ENCODE measurements at places on chromosomes 3 and 15. TPM values are rescaled to one million over a fixed set of nuclear protein-coding genes. Genes with fewer than 3 reads are reported as not detected.

DNA sequence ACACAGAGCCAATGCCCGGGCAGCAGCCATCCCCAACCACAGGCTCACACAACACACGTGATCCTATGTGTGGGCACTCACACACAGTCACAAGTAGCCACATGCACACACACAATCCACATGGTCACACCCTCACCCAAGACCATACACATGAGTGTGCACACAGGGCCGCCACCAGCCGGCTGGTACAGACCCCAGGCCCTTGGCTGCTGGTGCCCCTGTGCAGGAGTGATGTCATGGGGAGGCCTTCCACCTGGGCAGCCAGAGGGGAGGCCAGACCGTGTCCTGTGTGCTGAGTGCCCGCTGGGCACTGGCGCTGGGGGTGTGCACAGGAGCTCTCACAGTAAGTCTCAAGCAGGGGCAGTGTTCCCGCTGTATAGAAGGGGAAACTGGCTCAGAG is 36.9 kb downstream of the DNAJB8 start:
- H3K27ac ChIP-seq = no peak overlapping the region
- H3K36me3 ChIP-seq = no peaks in the 10 kb centered on the region
- H3K4me1 ChIP-seq = peaks cover 37% of the 10 kb centered on the region
- H3K27me3 ChIP-seq = peaks cover 71% of the 10 kb centered on the region
- no peak overlapping the region for H3K4me3 ChIP-seq

- no peaks in the 10 kb centered on the region for H3K4me1 ChIP-seq
- H3K27me3 ChIP-seq = no peaks in the 10 kb centered on the region
- no peak overlapping the region for H3K27ac ChIP-seq
- no peak for DNase-seq
Observed at GRCh38 chr15:67329984-67330733, 75.6 kb downstream of the IQCH start.

GRCh38 chr15:78147566-78147965 is 1.6 kb upstream of the IDH3A start:
- no peak overlapping the region for H3K4me3 ChIP-seq
- H3K36me3 ChIP-seq = no peaks in the 10 kb centered on the region
- no peak overlapping the region for H3K27ac ChIP-seq
- no peaks in the 10 kb centered on the region for H3K27me3 ChIP-seq
- no peaks in the 10 kb centered on the region for H3K4me1 ChIP-seq
- no peak for DNase-seq

GRCh38 chr3:190973771-190974170 is 111.3 kb upstream of the GMNC start:
- DNase-seq = no peak
- H3K27ac ChIP-seq = no peak overlapping the region
- no peaks in the 10 kb centered on the region for H3K4me1 ChIP-seq
- no peaks in the 10 kb centered on the region for H3K27me3 ChIP-seq
- no peak overlapping the region for H3K4me3 ChIP-seq

GRCh38 chr15:57761562-57761961 is 55.0 kb downstream of the POLR2M start:
- DNase-seq = no peak
- no peak overlapping the region for H3K27ac ChIP-seq
- H3K4me3 ChIP-seq = no peak overlapping the region
- no peaks in the 10 kb centered on the region for H3K4me1 ChIP-seq
- H3K36me3 ChIP-seq = no peaks in the 10 kb centered on the region

AMT gene
- 46.5 TPM for total RNA-seq

DNA sequence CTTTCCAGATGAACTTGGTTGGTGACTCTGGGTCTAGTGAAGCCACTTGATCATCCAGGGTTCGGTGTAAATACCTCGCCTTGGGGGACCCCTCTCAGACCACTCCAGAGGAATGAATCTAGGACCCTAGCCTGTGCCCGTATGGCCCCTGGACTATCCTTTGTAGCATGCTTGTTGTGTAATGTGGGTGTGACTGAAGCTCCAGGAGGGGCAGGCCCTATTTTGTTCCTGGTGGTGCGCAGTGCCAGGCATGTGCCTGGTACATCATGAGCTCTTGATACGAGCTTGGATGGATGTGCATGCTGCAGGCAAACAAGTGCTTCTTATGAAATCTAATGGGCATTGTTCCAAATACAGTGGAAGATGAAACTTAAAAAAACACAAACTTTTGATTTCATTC is 82.8 kb downstream of the EBLN2 start:
- H3K36me3 ChIP-seq = no peaks in the 10 kb centered on the region
- H3K4me1 ChIP-seq = no peaks in the 10 kb centered on the region
- no peak overlapping the region for H3K27ac ChIP-seq
- no peak for DNase-seq

KBTBD12 gene
- 0.63 TPM for total RNA-seq

TMEM212 gene
- total RNA-seq = not detected

TP63 gene
- total RNA-seq = not detected

CHDH gene
- 10.3 TPM for total RNA-seq

- DNase-seq = no peak
- H3K36me3 ChIP-seq = no peaks in the 10 kb centered on the region
- no peaks in the 10 kb centered on the region for H3K27me3 ChIP-seq
- H3K4me1 ChIP-seq = no peaks in the 10 kb centered on the region
Observed at GRCh38 chr3:107555359-107555758, 32.6 kb downstream of the BBX start.

- H3K27ac ChIP-seq = no peak overlapping the region
- no peaks in the 10 kb centered on the region for H3K27me3 ChIP-seq
- DNase-seq = no peak
- H3K4me3 ChIP-seq = no peak overlapping the region
Observed at GRCh38 chr3:20323307-20323927, 137.4 kb upstream of the SGO1 start.

NR1I2 gene
- total RNA-seq = 0.28 TPM

DNA sequence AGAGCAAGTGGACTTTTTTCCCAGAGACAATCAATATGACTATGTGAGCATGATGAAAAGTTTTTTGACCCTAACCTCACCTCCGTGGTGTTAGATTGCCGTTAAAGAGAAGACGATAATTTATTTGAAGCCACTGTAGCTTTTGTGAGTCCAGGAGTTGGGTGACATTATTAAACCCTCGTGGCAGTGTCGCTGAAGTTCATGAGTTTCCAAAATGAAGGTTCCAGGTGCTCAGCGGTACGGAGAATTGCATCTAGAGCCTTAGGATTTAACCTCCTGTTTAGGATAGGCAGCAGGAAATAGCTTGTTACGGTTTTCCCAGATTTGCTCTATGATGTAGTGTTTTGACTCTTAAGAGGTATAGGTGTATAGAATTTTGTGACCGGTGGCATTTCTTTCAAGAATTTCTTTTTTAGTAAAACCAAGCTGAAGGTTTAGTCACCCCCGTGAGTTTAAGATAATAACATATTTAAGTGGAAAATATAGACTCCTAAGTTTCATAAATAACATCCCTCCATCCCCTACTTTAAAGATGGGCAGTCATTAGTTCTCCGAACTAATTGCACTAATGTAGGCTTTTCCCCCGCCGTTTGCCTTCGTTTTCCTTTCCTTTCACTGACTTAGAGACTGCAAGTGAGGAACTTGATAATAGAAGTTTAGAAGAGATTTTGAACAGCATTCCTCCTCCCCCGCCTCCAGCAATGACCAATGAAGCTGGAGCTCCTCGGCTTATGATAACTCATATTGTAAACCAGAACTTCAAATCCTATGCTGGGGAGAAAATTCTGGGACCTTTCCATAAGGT is 2.0 kb downstream of the SMC4 start:
- no peak overlapping the region for H3K27ac ChIP-seq
- no peaks in the 10 kb centered on the region for H3K4me1 ChIP-seq
- H3K27me3 ChIP-seq = no peaks in the 10 kb centered on the region

SEMA7A gene
- 15.0 TPM for total RNA-seq

GRCh38 chr15:67107014-67107812 is 41.8 kb downstream of the SMAD3 start:
- H3K4me1 ChIP-seq = peaks cover 3% of the 10 kb centered on the region
- no peak overlapping the region for H3K27ac ChIP-seq
- H3K27me3 ChIP-seq = no peaks in the 10 kb centered on the region
- no peak for DNase-seq
- H3K36me3 ChIP-seq = no peaks in the 10 kb centered on the region

GRCh38 chr15:95919460-95919859 is 411.0 kb upstream of the NR2F2 start:
- no peaks in the 10 kb centered on the region for H3K27me3 ChIP-seq
- no peak for DNase-seq
- H3K36me3 ChIP-seq = no peaks in the 10 kb centered on the region
- no peak overlapping the region for H3K27ac ChIP-seq

GRCh38 chr3:120780977-120781376 is 38.4 kb downstream of the GTF2E1 start:
- H3K4me3 ChIP-seq = no peak overlapping the region
- no peak for DNase-seq
- no peaks in the 10 kb centered on the region for H3K4me1 ChIP-seq
- H3K27ac ChIP-seq = no peak overlapping the region
- H3K36me3 ChIP-seq = peaks cover 19% of the 10 kb centered on the region

DNA sequence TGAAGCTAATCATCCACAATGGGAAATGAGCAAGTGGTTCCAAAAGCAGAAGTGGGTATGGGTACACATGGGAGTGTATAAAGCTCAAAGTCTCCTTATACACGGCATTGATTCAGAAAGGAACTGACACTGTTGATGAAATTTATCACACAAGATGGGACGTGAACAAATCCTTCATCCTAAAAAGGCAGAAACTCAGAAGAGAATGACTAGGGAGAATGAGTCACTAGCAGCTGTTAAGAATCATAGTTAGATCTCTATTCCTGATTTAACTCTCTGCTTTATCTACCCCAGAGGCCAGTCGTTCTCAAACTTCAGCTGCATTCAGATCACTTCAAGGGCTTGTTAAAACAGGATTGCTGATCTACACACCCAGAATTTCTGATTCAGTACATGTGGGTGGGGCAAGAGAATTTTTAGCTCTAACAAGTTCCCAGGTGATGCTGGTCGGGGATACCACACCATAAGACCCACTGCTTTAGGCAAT is 97.7 kb upstream of the PHLDB2 start:
- H3K27me3 ChIP-seq = no peaks in the 10 kb centered on the region
- H3K4me3 ChIP-seq = no peak overlapping the region
- no peak for DNase-seq
- H3K27ac ChIP-seq = no peak overlapping the region
- no peaks in the 10 kb centered on the region for H3K36me3 ChIP-seq

DNA sequence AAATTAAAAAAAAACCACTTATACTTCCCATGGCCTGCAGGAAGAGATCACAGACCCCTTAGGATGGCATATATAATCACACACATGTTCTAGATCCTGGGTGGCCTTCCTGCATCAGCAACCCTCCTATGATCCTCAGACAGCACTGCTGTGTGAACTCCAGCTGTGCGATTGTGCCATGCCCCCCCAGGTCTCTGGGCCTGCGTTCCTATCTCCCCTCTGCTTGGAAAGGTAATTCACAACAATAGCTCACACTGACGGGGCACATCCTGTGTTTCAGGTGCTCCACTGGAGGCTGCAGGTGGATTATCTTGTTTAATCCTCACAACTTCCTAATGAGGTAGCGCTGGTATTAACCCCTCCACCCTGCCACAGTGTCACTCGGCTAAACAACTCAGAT is 71.2 kb upstream of the GLCE start:
- H3K4me3 ChIP-seq = peak overlapping the region; percentile 21
- H3K27me3 ChIP-seq = peaks cover 4% of the 10 kb centered on the region
- no peak overlapping the region for H3K27ac ChIP-seq

GRCh38 chr3:179454887-179455286 is 3.6 kb upstream of the GNB4 start:
- H3K4me3 ChIP-seq = no peak overlapping the region
- H3K36me3 ChIP-seq = no peaks in the 10 kb centered on the region
- no peak overlapping the region for H3K27ac ChIP-seq
- no peak for DNase-seq
- H3K4me1 ChIP-seq = peaks cover 3% of the 10 kb centered on the region

DNA sequence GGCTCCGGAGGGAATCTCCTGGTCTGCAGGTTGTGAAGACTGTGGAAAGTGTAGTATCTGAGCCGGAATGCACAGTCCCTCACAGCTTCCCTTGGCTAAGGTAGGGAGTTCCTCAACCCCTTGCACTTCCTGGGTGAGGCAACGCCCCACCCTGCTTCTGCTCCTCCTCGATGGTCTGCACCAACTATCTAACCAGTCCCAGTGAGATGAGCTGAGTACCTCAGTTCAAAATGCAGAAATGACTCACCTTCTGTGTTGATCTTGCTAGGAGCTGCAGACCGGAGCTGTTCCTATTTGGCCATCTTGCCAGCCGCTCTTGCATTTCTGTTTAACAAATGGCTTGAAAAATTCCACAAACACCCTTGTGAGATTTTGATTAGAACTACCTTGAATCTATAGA is 156.1 kb downstream of the STXBP5L start:
- H3K4me3 ChIP-seq = no peak overlapping the region
- no peaks in the 10 kb centered on the region for H3K4me1 ChIP-seq
- DNase-seq = no peak
- no peaks in the 10 kb centered on the region for H3K27me3 ChIP-seq

COL6A5 gene
- not detected for total RNA-seq

DUSP7 gene
- 20.5 TPM for total RNA-seq

DNA sequence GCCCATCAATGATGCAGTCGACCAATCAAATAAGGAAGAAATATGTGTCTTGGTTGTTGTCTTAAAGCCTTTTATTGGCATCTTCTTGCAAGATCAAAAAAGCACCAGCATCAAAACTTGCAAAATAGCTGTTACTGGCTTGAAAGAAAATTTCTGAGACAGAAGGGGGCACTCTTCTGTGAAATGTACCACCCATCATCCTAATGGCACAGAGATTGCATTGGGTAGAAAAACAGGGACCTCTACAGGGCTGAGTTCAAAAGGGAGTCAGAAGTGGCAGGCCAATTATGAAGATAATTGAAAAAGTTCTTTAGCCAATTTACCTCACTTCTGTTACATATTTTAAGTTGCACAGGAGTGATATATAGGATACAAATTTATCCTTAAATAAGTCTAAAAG is 122.3 kb upstream of the GPR149 start:
- no peaks in the 10 kb centered on the region for H3K36me3 ChIP-seq
- no peak overlapping the region for H3K4me3 ChIP-seq
- no peaks in the 10 kb centered on the region for H3K4me1 ChIP-seq
- DNase-seq = no peak
- no peaks in the 10 kb centered on the region for H3K27me3 ChIP-seq
- H3K27ac ChIP-seq = no peak overlapping the region

- H3K4me3 ChIP-seq = no peak overlapping the region
- H3K4me1 ChIP-seq = no peaks in the 10 kb centered on the region
- H3K36me3 ChIP-seq = no peaks in the 10 kb centered on the region
- no peak overlapping the region for H3K27ac ChIP-seq
- no peaks in the 10 kb centered on the region for H3K27me3 ChIP-seq
Observed at GRCh38 chr15:74038707-74039655, 43.4 kb downstream of the GOLGA6A start.

- no peaks in the 10 kb centered on the region for H3K36me3 ChIP-seq
- no peak overlapping the region for H3K4me3 ChIP-seq
- no peak for DNase-seq
- H3K4me1 ChIP-seq = no peaks in the 10 kb centered on the region
- no peaks in the 10 kb centered on the region for H3K27me3 ChIP-seq
- H3K27ac ChIP-seq = no peak overlapping the region
Observed at GRCh38 chr3:147977001-147977400, 567.8 kb downstream of the ZIC1 start.

DNA sequence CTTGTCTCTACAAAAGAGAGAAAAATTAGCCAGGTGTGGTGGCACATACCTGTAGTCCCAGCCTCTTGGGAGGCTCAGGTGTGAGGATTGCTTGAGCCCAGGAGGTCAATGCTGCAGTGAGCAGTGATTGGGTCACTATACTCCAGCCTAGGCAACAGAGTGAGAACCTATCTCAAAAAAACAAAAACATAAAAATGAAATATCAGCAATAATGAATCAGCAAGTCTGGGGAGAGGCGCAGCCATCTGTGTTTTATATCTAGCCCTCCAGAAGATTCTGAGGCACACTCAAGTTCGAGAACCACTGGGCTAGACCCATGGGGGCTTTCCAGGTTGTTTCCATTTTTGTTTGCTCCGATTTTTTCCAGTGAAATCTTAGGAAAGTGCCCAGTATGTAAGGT is 88.1 kb upstream of the BCL6 start:
- no peak overlapping the region for H3K27ac ChIP-seq
- H3K4me3 ChIP-seq = no peak overlapping the region
- no peak for DNase-seq
- no peaks in the 10 kb centered on the region for H3K27me3 ChIP-seq
- H3K36me3 ChIP-seq = no peaks in the 10 kb centered on the region
